ENCODE measurements at places on chromosomes 1 and 21.

DNA sequence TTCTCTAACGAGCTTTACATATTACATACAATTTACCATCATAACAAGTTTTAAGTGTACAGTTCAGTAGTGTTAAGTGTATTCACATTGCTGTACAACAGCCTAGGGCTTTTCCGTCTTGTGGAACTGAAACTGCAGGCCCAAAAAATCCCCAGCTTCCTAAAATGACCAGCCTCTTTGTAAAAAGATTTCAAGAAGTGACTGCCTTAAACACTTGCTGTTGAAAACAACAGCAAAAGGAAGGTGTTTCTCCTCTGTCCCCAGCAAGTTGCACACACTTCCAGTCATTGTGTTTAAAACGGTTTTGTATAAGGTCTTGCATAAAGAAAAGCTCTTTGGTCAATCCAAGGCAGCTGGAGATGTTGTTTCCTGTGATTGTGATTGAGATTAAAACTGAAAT, 16.0 kb upstream of the GBP1 start:
- DNase-seq = peak; percentile 4

GRCh38 chr1:47824716-47825115, 172.5 kb downstream of the TRABD2B start:
- DNase-seq = no peak

- no peak for DNase-seq
Observed at GRCh38 chr21:36628761-36629460, 70.0 kb upstream of the SIM2 start.

GRCh38 chr1:18922319-18922726, 20.0 kb upstream of the ALDH4A1 start:
- peak; percentile 86 for DNase-seq

DNA sequence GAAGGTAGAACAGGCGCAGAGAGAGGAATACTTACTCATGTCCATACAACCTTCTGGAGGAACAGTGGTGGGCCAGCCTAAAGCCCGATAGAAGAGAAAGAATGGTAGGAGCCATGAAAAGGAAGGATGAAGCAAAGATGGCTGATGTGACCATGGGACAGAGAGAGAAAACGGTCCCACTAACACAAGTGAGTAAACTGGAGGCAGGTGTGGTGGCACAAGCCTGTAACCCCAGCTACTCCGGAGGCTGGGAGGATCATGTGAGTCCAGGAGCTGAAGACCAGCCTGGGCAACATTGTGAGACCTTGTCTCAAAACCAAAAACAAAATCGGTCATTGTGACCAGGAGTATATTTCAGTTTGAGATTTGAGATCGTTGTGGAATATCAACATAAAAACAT, 49.4 kb downstream of the C1orf198 start:
- no peak for DNase-seq

DNA sequence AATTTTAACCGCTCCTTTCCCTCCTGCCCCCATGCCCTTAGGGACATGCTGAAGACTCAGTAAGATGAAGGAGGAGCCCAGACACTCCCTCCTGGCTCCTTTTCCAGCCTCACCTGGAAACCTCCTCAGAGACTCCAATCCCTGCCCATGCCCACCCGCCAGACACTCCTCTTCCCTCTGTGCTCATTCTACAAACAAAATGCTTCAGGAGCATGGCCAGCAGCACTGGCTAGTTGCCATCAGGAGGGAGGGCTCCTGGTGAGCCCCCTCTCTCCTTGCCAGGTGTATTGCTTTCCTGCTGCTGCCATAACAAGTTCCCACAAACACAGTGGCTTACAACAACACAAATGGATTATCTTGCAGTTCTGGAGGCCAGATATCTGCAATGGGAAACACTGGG, 126.1 kb downstream of the PSMG1 start:
- no peak for DNase-seq

DNA sequence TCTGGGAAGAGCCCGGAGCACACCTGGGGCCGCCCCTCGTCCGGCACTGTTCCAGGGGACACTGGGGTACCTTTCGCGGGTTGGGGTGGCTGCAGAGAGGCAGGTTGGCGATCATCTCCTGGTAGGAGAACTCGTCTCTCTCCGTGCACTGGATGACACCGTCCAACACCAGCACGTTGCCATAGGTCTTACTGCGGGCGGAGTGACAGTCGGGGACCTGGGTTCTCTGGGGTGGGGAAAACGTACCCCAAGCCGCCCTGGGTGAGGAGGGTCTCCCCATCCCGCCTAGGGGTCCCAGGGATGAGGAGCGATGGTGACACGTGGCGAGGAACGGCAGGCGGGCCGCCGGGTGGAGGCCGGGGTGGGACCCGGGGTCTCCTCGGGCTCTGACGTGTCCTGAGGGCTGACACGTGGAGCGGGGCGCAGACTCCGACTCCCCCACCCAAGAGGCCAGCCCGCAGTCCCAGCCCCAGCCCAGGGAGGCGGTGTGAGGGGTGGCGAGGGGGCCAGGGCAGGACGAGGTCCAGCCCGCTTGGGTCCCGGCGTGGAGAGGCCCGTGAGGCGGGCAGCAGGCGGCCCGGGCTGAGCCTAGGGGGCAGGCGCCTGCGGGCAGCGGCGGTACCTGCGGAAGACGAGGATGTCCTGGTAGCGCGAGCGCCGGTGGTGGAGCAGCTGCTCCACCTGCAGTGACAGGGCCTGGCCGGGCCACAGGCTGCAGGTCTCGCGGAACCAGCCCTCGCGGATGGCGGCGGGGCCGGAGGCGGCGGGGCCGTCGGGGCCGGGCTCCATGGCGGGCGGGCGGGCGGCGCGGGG, 457 bp downstream of the SRM start:
- no peak for DNase-seq

DNA sequence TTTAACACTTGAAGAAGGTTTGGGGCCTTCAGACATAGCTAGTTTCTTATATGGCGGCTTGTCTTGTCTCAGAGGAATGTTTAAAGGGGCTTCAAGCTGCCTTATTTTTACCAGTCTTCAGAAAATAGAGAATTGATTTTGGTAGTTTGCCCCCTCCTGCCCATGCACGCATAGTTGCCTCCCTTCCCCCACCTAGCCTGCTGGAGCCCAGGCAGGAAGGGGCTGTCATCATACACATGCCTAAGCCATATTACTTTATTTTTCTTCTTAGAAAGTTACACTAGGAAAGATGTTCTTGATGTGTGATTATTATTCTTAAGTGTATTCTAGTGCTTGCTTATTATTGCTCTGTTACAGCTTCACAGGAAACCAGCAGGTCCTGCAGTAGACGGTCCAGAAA, 18.3 kb downstream of the PBX1 start:
- no peak for DNase-seq

DNA sequence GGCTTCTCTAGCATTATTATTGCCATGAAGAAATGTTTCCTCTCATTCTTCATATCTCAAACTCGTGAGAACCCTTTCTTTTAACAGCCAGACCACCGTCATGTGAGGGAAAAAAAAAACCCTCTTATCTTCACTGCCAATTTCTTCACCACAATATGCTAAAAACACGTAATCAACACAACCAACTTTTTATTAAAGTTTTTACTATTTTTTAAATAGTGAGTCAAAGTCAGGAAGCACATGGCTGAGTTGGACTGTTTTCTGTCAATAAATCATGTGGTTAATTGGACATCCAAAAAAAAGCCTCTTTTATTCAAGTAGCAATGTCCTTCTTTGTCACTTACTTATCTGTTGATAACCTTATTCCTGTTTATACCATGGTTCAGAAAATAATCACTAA, 55.9 kb upstream of the SAMD13 start:
- no peak for DNase-seq

DNA sequence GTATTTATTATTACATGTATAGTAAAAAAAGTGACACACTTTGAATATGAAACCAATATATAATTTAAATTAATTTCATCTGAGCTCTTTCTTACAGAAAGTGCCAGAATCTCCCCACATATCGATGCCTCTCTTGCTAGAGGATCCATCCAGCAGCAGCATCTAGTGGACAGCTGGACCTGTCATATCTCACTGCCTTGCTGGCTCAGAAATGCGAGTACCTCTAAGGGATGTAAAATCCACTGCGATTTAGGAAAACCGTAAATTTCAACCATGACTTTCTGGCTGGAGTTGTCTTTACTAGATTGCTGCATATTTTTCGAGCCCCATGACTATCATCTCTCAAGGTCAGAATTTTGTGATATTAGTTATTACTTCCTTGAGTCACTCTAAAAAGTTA, 333.8 kb downstream of the NEGR1 start:
- DNase-seq = no peak

- DNase-seq = no peak
Observed at GRCh38 chr1:221015159-221015790, 136.0 kb downstream of the HLX start.

GRCh38 chr1:171981303-171981702, 140.0 kb downstream of the DNM3 start:
- DNase-seq = no peak

DNA sequence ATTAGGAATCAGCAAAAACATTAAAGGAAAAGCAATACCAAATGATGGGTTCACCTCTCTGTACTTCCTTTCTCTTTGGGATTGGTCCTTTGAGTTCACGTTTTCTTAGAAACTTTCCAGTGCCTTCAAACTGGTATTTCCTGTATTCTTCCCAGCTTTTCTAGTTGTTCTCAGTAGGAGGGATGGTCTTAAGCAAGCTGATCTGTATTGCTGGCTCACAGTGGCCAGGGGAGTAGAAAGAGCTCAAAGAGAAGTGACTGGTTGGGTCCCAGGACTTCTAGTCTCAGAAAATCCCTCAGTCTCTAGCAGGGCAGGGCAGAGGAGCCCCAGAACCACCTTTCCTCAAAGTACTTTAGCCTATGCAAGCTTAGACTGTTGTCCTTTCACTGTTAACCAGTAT, 10.1 kb upstream of the USP24 start:
- DNase-seq = no peak

DNA sequence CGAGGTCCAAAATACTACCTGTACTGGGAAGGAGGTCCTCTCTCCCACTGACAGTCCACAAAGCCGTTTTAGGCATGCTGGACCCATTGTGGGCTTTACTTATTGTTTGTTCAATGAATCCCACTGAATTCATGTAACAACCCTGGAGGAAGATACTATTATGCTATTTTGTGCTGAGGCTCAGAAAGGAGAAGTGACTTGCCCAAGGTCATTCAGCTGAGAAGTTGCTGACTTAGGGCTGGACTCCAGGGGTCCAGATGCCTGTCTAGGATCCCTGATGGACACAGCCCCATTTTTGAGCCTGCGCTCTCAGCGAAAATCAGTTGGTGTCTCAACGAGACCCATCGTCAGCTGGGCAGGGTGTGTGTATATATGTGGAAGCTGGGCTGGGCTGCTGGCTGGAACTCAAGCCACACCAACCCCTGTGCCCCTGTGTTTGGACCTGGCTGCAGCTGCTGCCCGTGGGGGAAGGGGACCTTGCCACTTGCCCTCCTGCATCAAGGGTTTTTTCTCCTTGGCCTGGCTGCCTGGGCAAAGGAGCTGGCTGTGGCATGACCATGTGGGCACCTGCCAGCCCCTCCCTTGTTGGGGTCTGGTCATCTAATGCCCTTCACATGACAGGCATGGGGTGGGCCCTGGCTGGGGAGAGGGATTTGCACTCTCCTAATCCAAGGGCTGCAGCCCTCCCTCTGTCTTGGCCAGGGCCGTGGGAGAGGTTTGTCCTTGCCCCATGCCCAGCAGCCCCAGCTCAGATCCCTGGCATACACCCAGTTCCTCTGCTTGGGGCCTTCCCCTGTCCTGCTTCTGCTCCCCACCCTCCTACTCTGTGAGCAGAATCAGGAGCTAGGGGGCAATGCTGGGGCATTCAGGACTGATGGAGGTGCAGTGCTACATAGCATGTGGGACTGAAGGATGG, 15.0 kb downstream of the KCNQ4 start:
- no peak for DNase-seq

DNA sequence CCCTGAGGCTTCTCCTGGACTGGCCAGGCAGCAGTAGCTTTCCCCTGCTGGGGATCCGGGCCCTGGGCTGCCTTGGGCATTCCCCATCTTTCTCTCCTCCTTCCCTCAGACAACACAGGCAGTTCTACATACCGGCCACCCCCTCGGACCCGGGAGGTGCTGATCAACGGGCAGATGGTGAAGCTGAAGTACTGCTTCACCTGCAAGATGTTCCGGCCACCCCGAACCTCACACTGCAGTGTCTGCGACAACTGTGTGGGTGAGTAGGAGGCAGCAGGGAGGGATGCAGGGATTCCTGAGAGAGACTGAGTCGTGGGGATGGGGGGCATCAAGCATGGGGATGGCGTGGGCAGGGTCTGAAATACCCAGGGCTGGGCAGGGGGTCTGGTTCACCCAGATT, 14.4 kb upstream of the SFN start:
- DNase-seq = no peak

DNA sequence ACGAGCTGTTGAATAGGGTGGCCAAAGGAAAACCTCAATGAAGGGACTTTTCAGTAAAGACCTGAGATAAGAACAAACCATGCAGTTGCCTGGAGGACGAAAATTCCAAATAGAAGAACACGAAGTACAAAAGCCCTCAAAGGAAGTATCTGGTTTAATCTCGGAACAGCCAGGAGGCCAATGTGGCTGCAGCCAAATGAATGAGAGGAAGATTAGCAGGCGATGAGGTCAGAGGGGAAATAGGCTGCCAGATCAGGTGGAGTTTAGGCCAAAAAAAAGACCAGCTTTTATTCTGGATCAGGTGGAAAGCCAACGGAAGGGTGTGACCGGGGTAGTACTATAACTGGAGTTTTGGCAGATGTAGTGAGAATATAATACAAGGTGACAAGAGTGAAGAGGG, 43.7 kb downstream of the SRSF11 start:
- no peak for DNase-seq

DNA sequence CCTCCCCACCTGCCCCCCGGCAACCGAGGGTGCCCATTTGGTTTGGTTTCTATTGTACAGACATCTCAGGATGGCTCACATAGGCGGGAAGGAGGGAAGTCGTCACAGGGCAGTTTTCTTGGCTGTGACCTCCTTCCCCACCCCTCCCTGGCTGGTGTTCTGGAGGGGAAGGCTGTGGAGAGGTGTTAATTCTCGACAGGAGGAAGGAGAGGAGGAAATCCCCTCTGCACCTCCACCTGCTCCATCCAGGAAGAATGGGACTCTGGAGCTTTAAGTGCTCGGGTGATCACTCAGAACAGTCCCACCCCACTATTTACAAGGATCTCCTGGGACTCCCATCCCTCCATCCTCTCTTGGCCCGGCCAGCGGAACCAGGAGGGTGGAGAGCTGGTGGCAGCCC, 7.6 kb downstream of the MEX3A start:
- no peak for DNase-seq

DNA sequence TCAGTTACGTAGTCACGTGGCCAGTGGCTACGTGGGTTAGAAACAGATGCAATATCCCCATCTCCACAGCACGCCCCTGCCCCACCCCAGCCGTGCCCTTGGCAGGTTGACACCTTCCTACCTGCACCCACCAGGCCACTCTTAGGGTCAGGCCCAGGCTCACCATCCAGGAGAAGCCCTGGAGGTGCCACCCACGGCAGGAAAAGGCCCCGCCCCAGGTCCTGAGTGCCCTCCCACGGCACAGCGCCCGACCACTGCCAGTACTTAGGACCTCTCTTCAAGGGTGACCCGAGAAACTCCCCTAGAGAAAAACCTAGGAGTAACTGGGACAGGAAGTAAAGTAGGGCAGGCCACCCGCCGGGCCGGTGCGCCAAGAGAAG, 1.5 kb downstream of the C1orf35 start:
- no peak for DNase-seq
